Osteoblast (primary cell): ENCODE measurements at places on chromosomes 6 and 20. TPM values are rescaled to one million over a fixed set of nuclear protein-coding genes. Genes with fewer than 3 reads are reported as not detected.

OPRM1 gene
- not detected in 2 replicates for total RNA-seq

CPNE5 gene
- under 0.01 TPM in 1 of 2 replicates, not detected in the other for total RNA-seq

GRCh38 chr6:166998256-166999144 is 697 bp upstream of the CEP43 start:
- H3K4me3 ChIP-seq: peak overlapping the region; percentile 90
- peaks cover 18% of the 10 kb centered on the region for H3K4me1 ChIP-seq
- H3K27me3 ChIP-seq: no peaks in the 10 kb centered on the region
- H3K27ac ChIP-seq: peak overlapping the region; percentile 56

DNA sequence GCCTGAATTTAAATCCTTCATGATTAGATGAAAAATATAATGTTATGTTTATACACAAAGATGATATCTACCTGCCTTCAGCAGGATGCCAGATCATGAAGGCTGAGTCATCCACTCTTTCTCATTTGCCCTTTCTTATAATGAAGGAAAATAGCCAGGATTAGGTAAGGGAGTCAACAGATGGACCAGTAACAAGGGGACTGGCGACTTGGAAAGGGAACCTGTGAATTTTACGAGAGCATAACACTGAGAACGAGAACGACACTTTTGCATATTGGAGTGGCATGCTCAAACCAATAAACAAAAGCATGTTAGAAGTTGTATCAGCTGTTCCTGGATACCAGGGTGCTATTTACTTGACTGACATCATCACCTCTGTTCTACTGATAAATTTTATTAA is 154.0 kb downstream of the LAMP5 start:
- no peak overlapping the region for H3K27ac ChIP-seq
- no peaks in the 10 kb centered on the region for H3K27me3 ChIP-seq
- no peak for DNase-seq
- no peak overlapping the region for H3K4me3 ChIP-seq

ANKRD66 gene
- total RNA-seq: not detected in 2 replicates

DNA sequence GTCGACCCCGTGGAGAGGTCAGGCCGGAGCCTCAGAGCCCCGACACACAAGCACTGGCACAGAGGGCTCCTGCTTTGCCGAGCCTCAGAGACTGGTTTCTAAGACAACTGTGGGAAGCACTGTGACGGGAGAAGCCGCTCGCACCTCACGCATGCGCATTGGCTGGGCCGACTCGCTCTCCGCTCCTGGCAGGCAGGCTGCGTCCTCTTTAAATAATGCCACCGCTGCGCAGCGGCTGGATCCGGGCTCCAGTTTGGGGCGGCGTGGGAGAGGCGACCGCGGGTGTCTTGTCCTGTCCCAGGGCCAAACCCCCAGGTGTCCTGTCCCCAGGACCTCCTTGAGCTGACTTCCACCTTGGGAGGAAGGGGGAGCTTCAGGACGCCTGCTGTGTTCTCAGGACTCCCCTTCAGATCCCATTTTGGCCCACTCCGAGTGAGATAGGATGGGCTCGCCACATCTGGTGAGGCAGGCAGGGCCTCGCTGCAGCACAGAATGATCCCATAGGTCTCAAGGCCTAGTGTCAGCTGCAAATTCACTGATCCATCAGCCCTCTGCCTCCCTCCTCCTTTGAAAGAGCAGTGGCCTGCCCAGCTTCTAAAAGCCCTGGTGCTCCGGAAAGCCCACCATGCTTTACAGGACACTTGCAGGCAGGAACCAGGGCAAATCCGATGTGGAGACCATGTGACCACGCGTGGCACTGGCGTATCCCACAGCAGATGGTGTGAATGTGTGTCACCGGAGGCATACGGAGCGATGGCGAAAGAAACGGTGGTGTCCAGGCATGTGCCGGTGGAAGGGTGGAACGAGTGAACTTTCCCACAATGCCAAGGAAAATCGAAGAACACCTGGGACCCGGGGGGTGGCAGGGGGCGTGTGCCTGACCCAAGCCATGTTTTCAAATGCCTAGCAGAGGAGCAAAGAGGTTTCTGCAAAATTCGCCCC is 169.3 kb upstream of the ZNF337 start:
- H3K27me3 ChIP-seq: peaks cover 10% of the 10 kb centered on the region
- no peak overlapping the region for H3K27ac ChIP-seq
- H3K4me1 ChIP-seq: peaks cover 22% of the 10 kb centered on the region
